ENCODE measurements at places on chromosomes 13 and 19.

- DNase-seq: no peak
Measured at GRCh38 chr13:35760735-35761281, 284.3 kb upstream of the MAB21L1 start.

DNA sequence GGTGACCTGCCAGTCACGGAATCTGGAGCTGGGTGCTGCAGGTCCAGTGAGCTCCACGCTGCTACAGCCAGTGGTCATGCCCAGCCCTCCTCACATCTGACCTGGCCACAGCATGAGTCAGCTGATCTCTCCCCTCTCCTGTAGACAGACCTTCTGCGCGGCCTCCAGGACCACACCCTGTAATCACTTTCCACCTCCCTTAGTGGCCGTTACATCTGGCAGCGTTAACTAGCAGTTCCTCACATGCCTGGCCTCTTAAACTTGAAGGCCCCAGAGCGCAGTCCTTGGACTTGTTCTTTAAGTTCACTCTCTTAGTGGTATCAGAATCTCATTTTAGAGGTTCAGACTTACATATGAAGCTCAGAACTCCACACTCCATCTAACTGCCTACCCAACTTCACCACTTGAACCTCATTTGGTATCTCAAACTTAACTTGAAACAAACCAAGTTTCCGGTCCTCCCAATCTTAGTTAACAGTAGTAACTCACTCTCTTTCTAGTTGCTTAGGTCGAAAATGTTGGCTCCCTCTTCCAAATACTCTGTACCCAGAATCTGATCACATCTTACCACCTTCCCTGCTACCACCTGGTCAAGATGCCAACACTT, 22.7 kb downstream of the MIPEP start:
- DNase-seq: no peak

- DNase-seq: no peak
Measured at GRCh38 chr19:42433503-42434260, 6.5 kb upstream of the LIPE start.

DNA sequence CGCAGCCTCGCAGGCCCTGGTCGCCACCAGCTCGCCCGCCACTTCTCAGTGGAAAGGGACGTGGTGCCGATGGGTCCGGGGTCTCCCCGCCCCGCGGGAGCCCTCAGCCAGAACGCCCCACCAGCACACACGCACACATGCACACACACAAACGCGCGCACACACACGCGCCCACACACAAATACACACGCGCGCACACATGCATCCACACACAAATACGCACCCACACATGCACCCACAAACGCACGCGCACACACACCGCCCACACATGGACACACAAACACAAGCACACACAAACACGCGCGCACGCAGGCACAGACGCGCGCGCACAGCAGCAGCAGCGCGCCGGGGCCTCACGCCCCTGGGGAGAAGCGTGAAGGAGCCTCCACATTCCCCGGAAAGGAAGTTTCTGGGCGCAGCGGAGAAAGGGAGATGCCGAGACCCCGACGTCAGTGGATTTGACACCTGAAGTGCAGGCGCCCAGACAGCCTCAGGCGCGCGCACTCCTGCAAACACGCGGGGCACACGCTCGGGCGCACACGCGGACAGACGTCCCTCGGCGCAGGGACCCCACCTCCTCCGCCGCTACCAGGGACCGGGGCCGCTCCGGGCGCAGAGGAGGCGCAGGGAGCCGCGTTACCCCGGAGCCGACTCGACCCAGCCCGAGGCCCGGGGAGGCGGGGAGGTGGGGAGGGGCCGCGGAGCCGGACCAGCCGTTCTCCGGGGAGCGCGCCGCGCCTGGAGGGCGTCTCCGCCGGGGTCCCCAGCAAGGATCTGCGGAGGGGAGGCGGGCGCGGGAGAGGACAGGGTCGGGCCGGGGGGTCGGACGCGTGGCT, 622 bp downstream of the RASA3 start:
- DNase-seq: no peak

DNA sequence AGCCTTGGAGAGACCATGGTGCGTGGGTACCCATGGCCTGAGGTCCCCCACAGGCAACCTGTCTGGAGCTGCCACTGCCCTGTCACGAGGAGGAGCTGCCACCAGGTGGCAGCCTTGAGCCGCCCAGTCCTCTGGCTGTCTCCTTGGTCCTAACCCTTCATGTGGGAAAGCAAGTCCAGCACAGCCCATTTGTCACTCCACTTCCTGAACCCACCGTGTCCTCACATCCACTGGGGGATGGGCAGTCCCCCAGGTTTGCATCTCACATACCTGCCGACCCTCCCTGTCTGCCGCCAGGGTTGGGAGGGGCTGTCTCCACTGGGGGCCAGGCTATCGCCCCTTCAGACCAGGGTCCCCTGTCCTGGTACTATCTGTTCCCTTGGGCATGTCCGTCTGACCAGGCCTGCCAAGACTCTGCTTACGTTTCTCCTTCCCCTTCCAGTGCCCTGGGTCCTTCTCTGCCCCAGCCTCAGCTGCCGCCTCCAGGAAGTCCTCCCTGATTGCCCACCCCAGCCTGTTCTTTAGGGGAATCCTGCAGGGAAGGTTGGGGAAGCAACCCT, 4.5 kb downstream of the FAM174C start:
- no peak for DNase-seq

- DNase-seq: no peak
Measured at GRCh38 chr13:37448153-37448552, 150.4 kb downstream of the POSTN start.

DNA sequence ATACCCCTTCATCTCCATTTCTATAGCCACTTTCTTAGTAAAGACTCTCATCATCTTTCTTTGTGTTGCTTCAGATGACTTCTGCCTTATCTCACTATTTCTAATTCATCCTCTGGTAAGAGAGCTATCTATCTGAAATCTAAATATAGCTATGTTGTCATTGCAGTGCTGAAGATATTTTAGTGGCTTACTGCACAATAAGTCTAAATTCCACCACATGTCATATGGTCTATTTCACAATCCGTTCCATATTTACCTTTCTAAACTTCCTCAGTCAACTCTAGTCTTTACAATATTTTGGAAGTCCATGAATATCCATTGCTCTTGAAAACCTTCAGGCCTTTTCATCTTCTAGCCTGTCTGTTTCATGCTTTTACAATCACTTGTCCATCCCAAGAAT, 465.1 kb upstream of the SLC10A2 start:
- DNase-seq: no peak

DNA sequence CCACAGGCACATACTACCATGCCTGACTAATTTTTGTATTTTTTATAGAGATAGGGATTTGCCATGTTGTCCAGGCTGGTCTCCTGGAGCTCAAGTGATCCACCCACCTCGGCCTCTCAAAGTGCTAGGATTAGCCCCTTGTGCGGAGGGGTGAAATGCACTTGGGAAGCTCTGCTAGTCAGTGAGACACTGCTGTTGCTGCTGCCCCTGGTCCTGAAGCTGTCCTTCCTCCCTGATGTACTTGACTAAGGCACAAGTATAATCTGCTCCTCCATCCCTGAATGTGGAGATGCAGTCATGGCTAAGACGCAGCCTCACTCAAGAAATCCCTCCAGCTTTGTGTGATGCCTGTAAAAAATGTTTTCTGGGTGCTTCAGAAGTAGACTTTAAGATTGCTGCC, 124.5 kb downstream of the KCTD15 start:
- no peak for DNase-seq

GRCh38 chr13:27678306-27679040, 56.8 kb downstream of the POLR1D start:
- DNase-seq: no peak

DNA sequence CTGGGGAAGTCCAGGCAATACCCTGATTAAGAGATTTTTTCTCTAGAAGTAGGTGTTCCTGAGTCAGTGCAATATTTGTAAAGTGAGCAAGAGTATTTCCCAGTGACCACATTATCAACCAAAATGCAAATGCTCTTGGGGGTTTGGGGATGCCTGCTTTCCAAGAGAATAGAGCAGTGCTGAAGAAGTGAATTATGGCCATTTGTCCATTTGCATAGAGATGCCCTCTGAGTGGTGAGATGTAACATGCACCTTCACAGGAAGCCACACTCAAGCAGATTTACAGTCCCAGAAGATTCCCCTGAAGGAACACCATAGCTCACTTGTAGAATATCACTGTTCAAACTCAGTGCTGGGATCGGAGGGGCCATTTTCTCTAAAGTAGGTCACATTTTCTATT, 71.8 kb downstream of the TNFSF11 start:
- no peak for DNase-seq

All from BJ (cell line).